ENCODE measurements at places on chromosomes 7 and 10.

DNA sequence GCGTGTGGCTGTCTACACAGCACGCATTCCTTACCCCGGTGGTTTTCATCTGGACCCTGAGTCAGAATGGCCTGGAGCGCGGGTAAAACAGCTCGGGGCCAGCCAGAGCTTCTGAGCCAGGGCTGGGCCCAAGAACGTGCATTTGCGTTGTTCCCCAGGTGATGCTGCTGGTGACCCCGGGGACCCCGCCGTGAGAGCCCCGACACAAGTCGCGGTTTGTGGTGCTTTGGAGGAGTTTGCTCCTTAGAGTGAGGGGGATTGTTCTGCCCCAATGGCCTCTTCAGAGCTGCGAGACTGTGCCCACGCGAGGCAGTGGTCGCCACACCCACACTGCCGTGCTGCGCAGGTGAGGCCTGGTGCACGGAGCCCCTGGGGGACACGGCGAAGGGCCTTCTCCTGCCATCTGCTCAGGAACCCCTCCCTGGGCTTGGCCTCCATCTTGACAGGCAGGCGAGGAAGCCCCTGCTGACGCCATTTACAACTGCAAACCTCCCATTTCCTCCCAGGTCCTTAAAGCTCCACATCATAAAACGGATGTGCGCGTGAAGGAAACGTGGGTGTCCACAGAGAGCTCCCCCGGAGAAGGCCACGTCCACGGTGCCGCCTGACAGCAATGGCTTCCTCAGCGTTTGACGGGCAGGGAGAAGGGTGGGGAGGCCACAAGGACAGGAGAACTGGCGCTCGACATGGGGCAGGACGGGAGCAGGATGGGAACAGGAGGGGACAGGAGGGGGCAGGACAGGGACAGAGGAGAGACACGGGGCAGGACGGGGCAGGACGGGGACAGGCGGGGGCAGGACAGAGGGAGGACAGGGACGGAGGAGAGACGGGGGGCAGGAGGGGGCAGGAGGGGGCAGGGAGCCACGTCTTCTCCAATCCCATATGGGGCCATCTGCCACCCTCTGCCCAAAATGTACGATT, 477.2 kb downstream of the DNAJB6 start:
- no peak for DNase-seq

- DNase-seq, result no peak
Measured at GRCh38 chr7:128217030-128217805, 23.9 kb upstream of the LEP start.

DNA sequence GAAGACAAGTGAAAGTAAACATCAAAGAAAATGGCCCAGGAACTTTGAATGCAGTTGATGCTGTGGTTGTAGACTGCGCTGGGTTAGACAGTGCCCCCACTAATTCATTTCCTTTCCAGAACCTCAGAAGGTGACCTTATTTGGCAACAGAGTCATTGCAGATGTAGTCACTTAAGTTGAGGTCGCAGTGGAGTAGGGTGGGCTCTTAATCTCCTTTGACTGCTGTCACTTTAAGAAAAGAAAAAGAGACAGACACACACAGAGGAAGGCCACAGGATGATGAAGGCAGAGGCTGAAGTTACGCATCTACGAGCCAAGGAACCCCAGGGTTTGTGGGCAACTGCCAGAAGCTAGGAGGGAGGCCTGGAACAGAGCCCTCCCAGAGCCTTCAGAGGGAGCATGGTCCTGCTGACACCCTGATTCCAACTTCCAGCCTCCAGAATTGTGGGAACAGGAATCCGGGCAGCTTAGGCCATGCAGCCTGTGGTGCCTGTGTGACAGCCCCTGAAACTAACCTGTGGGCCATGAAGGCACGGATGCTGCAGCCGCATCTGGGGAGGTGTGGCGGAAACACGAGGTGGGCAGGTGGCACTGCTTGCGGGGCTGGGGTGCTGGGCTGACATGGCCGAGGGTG, 107.6 kb downstream of the PRKAG2 start:
- DNase-seq, result no peak

DNA sequence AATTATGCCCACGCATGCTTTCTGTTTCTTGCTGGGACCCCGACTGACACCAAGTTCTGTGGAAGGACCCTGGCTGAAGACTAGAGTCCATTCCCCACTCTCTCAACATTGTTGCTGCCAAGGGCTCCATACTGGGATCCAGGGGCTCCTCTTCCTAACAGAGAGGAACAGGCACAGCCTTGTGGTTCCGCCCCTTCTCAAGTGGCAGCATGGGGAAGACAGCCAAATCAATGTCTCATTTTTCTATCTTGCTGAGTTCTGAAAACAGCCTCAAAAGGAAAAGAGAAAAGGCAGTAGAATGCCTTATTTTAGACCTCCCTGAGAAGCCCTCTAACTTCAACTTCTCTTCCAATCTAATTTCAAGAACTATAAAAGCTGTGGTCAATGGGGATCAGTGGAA, 23.7 kb upstream of the LAMB1 start:
- no peak for DNase-seq

DNA sequence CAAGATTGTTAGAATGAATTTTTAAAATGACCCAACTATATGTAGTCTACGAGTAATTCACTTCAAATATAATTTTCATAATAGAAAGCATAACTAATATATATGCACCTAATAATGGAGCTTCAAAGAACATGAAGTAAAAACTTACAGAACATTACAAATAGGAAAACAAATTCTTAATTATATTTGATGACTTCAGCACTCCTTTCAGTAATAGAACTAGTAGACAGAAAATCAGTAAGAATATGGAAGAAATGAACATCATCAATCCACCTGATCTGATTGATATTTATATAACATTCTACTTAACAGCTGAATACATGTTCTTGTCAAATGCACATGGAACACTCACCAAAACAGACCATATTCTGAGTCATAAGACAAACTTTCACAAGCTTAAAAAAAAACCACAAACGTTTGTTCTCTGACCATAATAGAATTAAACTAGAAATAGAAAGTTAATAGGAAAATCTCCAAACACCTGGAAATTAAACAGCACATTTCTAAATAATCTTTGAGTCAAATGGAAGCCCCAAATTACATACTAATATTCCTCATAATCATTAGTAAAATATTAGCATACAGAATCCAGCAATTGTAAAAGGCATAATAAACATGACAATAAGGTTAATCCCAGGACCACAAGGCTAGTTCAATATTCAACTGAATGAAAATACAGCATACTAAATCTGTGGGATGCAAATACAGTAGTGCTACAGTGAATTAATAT, 48.0 kb downstream of the BRAF start:
- no peak for DNase-seq

DNA sequence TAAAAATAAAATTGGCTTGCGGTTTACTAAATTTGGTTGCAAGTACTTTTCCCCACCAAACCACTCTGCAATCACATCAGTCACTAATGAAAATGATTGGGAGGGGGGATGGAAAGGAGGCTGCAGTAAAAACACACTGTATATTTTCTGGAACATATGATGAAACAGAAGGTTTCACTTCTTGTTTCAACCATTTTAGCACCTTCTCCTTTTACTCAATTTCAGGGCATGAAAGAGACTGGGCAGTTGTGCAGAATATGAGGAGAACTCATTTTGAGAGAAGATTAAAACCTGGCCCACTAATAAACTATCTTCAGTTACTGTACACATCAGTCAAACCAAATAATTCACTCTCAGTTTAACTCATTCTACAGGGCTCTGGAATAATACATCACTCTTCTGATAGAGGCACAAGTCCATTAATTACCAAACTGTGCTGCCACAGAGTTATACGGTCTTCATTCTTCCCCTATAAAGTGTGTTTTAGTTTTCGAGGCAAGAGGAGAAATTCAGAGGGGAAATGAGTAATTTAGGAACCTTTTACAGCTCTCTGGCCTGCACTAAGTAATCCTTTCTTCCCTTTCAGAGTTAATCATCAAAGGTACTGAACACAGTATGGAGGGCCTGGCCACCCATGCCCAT, 25.5 kb downstream of the JAZF1 start:
- no peak for DNase-seq

- no peak for DNase-seq
Measured at GRCh38 chr10:110429301-110429700, 68.4 kb upstream of the DUSP5 start.

DNA sequence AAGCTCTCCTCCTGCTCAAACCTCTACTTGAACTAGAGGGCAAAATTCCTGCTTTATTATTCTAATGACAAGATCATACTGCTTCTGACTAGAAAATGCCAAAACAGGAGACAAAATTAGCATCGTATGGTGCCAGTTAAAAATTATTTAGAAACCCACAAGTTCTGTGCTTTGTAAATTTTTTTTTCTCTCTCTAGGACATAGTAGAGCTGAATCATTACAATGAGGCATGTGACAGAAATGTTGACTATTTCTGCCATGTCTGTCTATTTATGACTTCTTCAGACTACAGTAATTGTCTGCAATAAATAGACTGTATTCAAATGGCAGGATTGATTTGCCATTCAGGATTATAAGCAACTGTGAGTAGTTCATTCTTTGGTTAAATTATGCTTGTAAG, 335.8 kb downstream of the PRPF18 start:
- DNase-seq, result no peak

DNA sequence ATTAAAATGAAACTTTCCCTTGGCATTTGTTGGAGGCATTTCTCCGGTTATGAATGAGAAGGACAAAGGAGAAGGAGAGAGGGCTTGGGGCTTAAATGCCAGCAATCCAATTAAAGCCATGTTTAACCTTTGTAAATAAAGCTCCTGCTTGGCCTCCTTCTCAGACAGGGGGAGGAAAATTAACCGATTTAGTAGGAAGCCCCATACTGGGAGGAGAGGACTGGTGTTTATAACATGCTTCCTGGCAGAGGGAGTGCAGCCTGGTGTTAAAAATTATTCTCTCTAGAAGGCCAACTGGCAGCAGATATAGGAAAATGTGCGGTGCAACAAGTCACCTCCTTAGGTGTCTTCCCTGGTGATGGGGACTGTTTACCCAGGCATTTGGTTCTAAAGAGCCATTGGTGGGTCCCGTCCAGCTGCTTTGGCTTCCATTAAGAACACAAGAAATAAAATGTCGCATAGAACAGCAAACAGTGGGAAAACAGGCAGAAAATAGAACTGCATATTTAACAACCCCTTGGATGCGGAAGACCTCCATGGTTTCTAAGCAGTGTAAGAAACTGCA, 846.5 kb downstream of the TYW1 start:
- no peak for DNase-seq

DNA sequence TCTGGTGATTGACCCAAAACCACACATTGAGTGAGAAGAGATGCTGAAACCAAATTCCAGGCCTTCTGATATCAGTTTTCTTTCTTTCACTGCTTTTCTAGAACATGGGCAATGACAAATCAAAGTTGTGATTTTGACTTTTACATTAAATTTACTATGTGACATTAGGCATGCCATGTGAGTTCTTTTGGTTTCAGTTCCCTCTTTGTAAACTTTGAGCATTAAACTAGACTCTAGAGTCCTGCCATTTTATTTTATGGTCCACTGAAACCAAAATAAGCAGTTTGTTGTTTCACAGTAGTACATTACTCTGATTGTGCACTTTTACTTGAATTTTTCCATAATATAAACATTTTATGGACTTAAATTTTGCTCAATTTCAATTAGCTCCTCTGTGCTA, 381.1 kb upstream of the SEMA3D start:
- DNase-seq, result no peak

- no peak for DNase-seq
Measured at GRCh38 chr7:112547916-112548315, 67.1 kb downstream of the LSMEM1 start.

DNA sequence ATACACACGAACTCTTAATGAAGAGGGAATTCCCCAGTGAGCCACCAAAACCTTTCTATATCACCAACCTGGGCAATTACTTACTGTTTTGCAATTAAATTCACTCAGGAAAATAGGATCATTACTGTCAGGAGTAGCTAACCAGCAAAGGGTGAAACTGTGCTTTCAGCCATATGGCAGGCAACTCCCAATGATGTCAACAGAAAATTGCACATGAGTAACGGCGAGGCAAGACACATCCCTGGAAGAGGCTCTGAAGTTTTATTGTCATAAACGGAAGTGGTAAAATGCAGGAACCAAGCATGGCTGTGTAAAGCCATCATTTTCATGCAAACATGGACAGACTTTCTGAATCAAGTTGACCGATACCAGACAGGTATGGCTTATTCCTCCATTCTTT, 548.9 kb upstream of the AUTS2 start:
- no peak for DNase-seq

- DNase-seq, result no peak
Measured at GRCh38 chr10:7151538-7151937, 259.3 kb downstream of the SFMBT2 start.

DNA sequence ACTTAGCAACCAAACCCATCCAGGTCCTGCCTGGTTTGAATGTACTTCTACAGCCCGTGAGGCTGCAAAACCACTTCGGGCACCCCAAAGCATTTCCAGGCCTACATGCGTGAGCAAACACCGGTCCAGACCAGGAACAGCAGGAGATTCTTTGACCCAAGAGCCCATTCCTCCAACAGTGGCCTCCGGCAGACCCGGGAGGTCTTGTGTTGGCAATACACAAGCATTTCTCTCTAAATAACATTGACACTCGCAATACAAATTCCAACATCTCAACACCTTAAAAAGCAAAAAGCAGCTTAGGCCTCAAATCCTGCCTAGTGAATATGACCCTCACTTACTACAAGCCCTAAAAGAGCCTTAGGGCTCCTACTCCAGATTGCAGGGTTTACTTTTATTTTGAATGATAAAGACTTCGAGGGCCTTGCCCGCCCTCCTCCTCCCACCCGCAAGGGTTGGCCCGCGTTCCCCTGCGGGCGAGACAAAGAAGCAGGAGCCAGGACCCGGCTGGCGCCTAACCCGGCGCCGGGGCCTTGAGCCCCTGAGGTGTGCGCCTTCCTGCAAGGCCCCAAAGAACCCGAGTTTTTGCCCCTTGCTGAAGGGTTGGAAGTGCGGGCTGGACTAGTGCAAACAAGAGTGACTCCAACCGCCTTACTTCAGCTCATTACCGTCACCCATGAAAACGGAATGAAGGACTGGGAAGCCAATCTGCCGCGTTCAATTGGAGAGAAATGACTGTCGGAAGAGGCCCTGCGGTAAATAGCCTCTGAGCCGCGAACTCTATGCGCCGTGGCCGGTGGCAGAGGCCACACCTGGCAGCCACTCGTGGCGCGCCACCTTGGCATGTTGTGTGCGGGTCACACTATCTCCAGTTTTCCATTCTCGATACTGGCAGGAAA, 3.4 kb upstream of the DLX6 start:
- no peak for DNase-seq

DNA sequence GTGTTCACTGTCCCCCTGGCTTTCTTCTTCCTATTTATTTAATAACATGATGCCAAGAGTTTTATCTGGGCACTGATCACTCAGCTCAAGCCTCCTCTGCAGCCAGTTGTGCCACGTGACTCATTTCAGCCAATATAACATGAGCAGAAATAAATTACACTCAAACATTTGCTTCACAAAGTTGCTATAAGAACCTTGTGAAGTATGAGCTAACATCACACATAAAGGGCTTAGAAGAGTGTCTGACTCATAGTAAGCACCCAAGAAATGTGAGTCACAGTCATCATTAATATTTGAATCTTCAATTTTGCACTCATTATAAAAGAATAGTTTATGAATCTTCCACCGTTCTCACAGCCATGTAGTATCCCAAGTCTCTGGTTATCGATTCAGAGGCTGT, 414.6 kb upstream of the NPVF start:
- DNase-seq, result no peak

- no peak for DNase-seq
Measured at GRCh38 chr7:45037876-45038275, 37.9 kb downstream of the CCM2 start.

GRCh38 chr7:95904099-95904498, 131.7 kb downstream of the DYNC1I1 start:
- DNase-seq, result no peak
